ENCODE measurements at places on chromosomes 1 and 21. TPM values are rescaled to one million over a fixed set of nuclear protein-coding genes. Genes with fewer than 3 reads are reported as not detected.

Gene FMN2
- total RNA-seq: not detected

DNA sequence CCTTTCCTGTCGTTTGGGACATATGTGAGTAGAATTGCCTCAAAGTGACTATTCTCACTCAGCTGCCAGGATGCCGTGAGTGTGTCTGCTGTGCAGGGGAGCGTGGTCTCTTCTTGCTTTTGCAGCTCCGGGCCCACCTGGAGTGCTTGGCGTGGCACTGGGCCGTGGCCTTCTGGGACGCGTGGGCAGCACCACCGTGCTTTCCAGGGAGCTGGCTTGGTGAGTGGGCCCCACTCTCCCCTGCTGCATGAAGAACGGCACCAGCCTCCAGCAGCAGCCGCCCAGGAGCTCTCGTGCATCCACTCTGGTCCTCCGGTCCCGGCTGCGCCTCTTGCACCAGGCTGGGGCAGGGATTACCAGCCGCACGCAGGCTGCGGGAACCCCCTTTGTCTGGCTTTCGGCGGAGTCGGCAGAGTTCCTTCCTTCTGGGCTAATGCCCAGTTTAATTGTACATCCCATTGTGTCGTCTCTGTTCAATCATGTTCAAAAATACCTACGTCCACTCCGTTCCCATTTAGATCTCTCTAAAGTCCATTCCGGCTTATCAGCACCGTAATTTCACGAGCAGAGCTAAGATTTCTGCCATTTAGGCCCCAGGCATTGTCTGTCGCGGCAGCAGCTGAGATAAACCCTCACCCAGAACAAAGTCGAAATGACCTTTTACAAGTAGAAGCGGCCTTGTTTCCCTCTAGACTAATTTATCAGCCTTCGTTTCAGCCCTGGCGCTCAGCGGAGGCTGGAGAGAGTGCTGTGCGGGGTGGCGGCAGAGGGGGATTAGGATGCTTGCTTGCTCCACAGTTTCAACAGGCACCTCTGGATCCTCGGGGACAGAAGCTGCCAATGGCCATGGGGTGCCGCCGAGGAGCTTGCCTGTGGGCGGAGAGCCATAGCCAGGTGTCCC lies 129.6 kb downstream of the PRDM16 start:
- no peak for DNase-seq

GRCh38 chr1:211114446-211114845 lies 19.5 kb downstream of the KCNH1 start:
- no peak for DNase-seq

DNA sequence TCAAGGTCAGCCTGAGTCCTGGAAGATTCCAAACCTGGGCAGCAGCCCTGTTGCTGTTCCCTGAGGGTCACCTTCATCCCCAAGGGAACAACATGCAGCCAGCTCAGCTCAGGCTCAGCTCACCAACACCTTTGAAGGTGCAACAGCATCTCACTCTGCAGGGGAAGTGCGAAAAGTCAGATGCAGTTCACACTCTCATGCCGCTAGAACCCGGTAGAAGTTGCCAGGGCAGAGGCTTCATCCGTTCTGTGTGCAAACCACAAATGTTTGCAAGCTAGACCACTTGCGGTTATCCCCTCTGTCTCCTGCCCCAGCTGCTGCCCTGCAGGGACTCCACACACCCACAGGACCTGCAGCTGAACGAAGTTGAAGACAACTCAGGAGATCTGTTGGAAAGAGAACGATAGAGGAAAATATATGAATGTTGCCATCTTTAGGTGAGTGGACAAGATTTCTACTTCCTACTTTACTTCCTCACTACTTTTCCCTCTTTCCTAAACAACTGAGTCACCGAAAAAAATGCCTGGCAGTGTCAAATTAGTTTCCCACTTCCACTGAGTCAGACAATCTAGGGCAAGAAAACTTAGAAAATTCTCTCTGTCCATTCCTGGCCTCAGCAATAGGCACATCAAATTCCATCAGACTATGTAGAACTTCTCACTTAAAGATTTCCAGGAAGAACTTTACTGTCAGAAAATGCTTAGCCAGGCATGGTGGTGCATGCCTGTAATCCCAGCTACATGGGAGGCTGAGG lies 1.8 kb upstream of the FCRL6 start:
- DNase-seq: no peak
